Right lung (tissue), 10 donors: ENCODE measurements at places on chromosomes 16 and 17. TPM values are rescaled to one million over a fixed set of nuclear protein-coding genes. Genes with fewer than 3 reads are reported as not detected.
A peak's percentile ranks its signal among the peaks of the same experiment; 100 is the strongest.

GRCh38 chr17:44774271-44775135, 15.7 kb downstream of the ADAM11 start:
- DNase-seq = peak; percentile 73

- DNase-seq = no peak
These were observed 283.8 kb downstream of the ZFHX3 start for GRCh38 chr16:72764015-72764654.

GRCh38 chr16:79045191-79045590, 555.3 kb downstream of the MAF start:
- DNase-seq = no peak

Gene TBC1D3L
- polyA plus RNA-seq = 28.8 TPM

Gene NXPH3
- polyA plus RNA-seq = 1.8 TPM
